ENCODE measurements at places on chromosomes 5 and 9.
A peak's percentile ranks its signal among the peaks of the same experiment; 100 is the strongest.

GRCh38 chr9:68706363-68707201, 1.5 kb downstream of the PIP5K1B start:
- no peak for DNase-seq

DNA sequence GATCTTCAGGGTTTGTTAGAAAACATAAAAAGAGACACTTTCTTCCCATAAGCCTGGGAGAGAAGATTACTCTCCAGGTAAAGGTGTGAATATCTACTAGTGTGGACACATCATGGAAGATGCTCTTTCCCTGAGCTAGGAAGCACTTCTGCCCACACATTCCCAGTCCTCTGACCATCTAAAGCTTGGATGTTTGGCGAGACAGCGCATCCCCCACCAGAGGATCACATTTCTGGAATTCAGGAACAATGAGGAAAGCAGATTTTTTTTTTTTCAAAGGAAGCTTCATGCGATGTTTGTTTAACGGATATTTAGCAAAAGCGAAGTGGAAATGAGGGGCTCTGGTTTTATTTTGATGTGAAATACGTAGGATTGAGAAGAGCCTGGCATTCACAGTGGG, 6.2 kb downstream of the SVEP1 start:
- no peak for DNase-seq

DNA sequence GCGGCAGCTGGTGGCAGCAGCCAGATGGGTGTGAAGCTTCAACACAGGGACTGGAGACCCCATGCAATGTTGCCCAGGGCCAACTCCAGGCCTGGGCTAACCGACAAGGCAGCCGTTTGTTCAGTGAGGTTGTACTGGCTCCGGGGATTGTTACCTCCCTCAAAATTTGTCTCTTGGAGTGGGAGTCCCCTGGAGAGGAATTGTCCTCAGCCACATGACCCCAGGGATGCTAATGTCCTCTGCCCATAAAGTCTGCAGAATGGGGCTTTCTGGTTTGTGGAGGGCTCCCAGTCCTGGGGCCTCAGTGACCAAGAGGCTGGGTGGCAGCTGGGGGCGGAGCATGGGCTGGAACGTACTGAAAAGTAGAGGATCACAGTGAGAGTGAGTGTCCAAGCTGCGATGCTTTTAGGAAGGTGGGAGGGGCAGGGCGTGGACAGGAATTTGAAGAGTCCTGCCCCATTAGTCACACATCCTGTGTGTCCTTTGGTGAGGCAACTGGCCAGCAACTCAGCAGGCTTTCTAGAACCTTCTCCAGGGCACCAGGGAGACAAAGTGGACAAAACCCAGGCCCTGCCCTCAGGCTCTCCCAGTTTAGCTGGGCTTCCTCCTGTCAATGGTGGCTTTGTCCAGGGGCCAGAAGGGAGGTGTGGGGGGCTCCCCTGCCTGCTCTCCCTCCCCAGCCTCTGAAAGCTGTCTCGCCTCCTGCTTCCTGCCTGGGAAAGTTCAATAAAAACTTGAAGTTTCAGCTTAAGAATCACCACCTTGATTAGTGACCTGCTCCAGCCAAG, 114.0 kb downstream of the NSG2 start:
- DNase-seq = no peak

DNA sequence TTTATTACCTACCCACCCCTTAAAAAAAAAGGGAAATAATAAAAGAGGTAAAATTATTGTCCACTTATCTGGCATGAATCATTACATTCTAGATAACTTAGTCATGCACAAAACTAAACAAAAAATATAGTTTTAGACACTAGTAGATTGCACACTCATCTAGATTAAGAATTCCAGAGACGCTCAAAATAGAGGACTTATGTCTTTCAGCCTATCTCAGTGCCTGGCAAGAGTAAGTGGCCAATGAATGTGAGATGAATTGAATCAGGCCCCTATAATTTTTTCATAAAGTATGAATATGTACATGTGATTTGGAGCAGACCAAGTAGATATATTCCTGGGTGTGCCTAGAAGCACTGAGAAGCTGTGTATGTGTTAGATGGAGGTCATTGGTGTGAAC, 2.0 kb upstream of the RXFP3 start:
- peak; percentile 65 for DNase-seq

DNA sequence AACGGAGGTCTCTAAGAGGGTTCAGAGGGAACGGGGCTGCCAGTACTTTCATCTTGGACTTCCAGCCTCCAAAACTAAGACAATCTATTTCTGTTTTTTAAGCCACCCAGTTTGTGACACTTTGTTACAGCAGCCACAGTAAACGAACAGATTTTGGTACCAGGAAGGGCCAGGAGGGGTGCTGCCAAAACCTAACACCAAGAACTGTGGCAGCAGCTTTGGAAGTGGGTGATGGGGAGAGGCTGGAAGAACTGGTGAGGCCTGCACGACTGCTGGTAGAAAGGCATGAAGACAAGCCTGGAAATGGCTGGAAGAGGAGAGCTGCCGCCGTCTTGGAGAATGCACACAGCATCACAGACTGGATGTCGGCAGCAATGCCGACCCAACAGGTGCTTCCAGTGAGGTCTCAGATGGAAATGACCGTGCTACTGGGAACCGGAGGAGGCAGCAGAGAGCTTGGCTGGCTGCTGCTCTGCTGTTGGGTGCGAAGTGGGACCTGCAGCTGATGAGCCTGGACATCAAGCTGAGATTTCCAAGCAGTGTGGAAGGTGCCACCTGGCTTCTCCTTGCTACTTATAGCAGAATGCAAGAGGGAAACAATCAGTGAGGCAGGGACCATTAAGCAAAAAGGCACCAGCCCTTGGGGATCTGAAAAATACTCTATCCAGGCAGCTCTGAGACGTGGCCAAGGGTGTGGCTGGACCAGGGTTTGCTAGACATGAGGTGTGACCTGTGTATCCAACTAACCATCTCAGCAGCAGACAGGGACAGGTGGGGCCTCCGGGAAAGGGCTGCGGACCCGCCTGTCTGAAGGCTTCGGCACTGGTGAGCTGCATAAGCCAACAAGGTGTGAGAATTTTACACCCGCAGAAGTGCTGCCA, 4.7 kb upstream of the TMEM210 start:
- DNase-seq = no peak

GRCh38 chr9:94945197-94946144, 219.0 kb downstream of the AOPEP start:
- DNase-seq = peak; percentile 59

DNA sequence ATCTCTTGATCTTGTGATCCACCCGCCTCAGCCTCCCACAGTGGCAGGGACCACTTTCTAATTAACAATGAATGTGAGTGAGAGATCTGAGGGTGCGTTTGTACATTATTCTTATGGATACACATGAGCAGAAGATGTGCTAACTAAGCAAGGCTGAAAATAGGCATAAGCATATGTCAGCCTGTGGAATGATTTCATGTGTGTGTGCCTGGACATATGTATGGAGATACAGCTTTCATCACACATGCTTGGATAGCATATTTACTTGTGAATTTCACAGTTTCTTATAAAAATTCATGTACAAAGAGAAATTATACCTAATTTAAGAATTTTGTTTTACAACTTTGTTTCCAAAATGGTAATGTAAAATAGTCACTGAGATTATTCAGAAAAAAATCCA, 565.6 kb downstream of the MTRR start:
- DNase-seq = no peak

DNA sequence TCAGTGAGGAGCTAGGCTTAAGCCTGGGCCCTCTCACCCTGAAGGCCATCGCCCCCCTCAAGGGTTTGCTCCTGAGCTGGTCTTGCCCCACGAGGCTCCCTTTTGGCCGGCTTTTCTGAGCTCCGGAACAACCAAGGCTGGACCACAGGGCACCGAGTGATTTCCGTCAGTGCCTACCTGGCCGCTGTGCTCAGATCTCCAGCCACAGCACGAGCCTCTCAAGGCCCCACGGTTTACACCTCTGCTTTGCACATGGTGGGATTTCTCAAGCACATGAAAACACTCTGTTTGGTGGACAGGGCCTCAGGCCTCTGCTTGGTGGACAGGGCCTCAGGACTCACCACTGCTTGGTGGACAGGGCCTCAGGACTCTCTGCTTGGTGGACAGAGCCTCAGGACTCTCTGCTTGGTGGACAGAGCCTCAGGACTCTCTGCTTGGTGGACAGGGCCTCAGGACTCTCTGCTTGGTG, 15.8 kb downstream of the CLPTM1L start:
- DNase-seq = no peak

DNA sequence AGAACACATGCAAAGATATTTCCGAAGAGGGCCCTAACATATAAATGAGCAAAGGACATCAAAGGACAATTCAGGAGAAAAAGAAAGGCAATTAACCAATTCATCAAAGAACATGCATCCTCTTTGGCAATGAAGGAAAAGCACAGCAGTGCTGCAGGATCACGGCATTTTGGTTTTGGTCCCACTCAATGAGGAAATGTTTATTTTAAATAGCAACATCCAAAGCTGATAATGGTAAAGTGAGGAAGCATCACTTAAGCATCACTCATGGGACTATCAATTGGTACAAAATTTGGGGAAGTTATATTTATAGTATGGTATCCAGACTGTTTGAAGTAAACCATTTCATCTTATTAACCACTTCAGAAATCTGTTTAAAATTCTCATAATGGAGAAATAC, 5.5 kb upstream of the CXCL14 start:
- DNase-seq = no peak

DNA sequence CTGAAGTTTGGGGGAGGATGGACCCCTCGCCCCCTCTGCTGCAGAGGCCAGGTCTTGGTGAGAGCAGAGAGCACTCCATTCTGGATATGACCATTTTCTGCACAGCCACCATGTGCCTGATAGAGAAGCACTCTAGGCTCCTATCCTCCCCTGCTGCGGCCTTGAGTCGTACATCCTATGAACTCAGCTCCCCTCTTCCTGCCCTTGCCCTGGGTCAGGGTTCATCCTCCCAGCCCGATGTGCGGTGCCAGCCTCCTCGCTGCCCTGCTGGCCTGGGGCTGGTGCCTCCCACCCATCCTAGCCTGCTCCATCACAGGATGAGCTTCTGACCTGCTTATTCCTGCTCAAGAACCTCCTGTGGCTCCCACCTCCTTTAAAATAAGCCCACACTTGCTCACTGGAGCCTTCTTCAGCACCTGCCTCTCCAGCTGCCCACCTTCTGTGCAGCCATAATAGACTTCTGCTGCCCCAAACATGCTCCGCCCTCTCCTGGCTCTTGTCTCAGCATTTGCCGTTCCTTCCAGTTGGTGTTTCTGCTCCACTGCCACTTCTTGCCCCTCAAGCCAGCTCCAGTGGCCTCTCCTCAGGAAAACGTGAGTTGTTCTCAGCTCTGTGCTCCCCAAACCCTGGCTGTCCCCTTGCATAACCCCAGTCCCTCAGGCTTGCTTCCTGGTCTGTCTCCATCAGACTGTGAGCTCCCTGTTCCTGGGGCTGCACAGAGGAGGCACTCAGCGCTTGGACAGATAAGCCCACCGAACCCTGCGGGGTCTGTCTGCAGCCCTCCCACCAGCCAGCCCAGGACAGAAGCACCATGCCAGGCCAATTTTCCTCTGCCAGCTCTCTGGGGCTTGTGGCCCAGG, 22.3 kb upstream of the TTLL11 start:
- DNase-seq = no peak

DNA sequence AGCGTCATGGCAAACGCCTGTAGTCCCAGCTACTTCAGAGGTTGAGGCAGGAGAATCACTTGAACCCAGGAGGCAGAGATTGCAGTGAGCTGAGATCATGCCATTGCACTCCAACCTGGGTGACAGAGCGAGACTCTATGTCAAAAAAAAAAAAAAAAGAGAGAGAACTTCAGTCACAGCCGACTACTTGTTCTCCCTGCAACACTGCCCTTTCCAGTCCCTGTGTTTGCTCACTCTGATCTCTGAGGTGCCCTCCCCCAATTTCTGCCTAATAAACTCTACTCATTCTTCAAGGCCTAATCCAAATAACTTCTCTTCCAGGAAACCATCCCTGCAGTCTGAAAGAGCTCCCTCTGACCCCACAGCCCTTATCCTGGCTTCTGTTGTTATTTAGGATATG, 28.1 kb downstream of the GFRA3 start:
- DNase-seq = no peak

DNA sequence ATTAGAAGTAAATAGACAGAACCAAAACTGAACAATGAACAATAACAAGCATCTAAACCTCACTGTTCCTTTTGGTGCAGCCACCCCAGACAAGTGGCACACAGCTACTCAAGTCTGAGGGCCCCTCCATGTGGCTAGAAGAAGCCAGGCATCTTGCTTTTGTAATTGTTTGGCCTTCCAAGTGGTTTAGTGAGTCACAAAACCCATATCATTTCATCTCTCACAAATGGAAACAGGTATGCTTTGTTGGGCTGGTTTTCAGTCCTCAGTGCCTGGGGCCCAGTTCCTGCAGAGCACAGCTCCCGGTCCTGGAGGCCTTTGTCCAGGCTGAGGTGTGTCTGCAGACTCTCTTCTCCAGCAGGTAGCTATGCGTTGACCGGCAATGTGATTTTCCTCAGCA, 16.7 kb downstream of the PRLR start:
- DNase-seq = no peak

DNA sequence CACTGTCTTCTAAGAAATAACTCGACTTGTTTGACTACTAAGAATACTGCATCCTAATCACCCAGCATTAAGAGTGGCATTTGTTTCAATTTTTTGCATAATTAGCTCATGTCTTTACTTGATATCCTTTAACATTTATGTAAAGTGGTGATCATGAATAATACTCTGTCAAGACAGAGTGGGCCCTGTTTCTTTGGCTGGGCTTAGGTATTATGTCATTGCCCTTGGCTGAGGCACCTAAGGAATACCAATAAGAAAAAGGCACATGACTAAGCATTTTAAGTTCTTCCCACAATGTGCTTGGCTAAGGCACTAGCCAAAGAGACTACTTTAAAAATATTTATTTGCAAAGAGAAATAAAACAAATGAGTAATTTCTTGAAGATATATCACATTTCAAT, 308.1 kb downstream of the CTNND2 start:
- DNase-seq = no peak

DNA sequence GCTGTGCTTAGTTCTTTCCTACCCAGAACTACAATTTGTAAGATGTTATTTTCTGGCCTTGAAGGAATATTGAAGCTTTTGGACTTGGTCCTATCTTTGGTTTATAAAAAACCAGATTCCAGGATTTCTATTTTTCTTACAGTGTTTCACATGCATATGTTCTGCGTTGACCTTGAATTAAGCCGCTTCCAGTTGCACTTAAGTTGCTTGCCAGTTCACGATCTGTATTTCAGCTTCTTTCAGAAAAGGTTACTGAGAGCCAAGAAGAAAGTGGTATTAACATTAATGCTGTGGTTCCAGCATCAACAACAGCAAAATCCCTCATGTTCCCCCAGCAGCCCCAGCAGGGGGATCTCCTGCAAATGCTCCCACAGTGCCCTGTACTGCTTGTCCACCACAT, 156.4 kb upstream of the ADAMTS16 start:
- no peak for DNase-seq

DNA sequence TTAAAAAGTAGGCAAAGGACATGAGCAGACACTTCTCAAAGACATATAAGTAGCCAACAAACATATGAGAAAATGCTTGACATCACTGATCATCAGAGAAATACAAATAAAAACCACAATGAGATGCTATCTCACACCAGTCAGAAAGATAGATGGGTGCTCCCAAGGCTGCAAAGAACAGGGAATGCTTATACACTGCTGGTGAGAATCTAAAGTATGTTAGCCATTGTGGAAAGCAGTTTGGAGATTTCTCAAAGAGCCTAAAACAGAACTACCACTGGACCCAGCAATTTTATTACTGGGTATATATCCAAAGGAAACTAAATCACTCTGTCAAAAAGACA, 154.2 kb downstream of the NDUFS4 start:
- DNase-seq = no peak

All from HS-5 (cell line).